Astrocyte (in vitro differentiated cells and primary cell): ENCODE measurements at places on chromosomes 4 and X. TPM values are rescaled to one million over a fixed set of nuclear protein-coding genes. Genes with fewer than 3 reads are reported as not detected.

- DNase-seq: no peak
Observed at GRCh38 chrX:40290517-40290916, 192.8 kb upstream of the BCOR start.

GRCh38 chr4:11605597-11605996, 176.9 kb upstream of the HS3ST1 start:
- DNase-seq: no peak

- DNase-seq: peak; percentile 69
Observed at GRCh38 chr4:76704133-76704881, 193.6 kb downstream of the SOWAHB start.

- DNase-seq: no peak
Observed at GRCh38 chr4:4182835-4183568, 43.7 kb downstream of the OTOP1 start.

Gene NMU
- total RNA-seq: 0.61 TPM in 1 of 2 replicates, not detected in the other

Gene DIAPH2
- 9.0 and 9.8 TPM in 2 replicates for total RNA-seq

Gene NLGN4X
- total RNA-seq: 11.3 and 11.5 TPM in 2 replicates
